ENCODE measurements at places on chromosomes 2 and 18. TPM values are rescaled to one million over a fixed set of nuclear protein-coding genes. Genes with fewer than 3 reads are reported as not detected.

The FAM124B gene
- polyA plus RNA-seq, result not detected

The TCF7L1 gene
- polyA plus RNA-seq, result 0.07 TPM

The GCG gene
- not detected for polyA plus RNA-seq

The NRP2 gene
- not detected for polyA plus RNA-seq

The LIPG gene
- not detected for polyA plus RNA-seq

The NOL4 gene
- polyA plus RNA-seq, result not detected

- H3K4me1 ChIP-seq, result peaks cover 8% of the 10 kb centered on the region
- H3K36me3 ChIP-seq, result no peaks in the 10 kb centered on the region
- no peak overlapping the region for H3K27ac ChIP-seq
- H3K4me3 ChIP-seq, result peak overlapping the region; percentile 18
These were observed 36.3 kb downstream of the TGOLN2 start for GRCh38 chr2:85291425-85292023.

DNA sequence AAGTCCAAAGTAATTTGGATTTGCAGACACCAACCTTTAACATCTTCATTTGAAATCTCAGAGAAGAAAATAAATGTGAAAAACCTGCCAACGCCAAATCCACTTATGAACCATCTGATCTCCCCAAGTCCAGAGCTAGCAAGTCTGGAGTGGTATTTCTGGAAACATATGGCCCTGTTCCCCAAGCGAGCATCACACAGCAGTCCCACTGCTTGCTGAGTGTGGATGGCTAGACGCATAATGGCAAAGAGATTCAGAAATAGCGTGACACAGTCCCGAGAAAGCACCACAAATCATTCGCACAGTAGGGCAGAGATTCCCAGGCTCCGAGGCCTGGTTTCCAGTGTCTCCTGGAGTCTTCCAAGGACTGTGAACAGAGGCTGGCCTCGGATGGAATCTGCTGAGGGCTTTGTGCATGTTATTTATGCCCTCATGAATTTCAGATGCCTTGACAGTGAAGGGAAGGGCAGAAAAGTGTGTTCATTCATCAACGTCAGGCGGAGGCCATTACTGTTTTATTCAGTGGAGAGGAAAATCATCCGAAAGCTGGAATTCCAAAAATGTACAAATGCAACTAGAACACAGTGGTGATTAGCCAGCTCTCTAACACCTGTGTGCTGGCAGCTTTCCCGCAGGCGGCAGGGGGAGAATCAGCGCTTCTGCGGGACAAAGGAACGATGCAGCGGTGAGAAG lies 417.0 kb downstream of the EIPR1 start:
- H3K4me3 ChIP-seq, result no peak overlapping the region
- no peaks in the 10 kb centered on the region for H3K4me1 ChIP-seq
- H3K36me3 ChIP-seq, result no peaks in the 10 kb centered on the region
- no peak for DNase-seq
- no peaks in the 10 kb centered on the region for H3K27me3 ChIP-seq

DNA sequence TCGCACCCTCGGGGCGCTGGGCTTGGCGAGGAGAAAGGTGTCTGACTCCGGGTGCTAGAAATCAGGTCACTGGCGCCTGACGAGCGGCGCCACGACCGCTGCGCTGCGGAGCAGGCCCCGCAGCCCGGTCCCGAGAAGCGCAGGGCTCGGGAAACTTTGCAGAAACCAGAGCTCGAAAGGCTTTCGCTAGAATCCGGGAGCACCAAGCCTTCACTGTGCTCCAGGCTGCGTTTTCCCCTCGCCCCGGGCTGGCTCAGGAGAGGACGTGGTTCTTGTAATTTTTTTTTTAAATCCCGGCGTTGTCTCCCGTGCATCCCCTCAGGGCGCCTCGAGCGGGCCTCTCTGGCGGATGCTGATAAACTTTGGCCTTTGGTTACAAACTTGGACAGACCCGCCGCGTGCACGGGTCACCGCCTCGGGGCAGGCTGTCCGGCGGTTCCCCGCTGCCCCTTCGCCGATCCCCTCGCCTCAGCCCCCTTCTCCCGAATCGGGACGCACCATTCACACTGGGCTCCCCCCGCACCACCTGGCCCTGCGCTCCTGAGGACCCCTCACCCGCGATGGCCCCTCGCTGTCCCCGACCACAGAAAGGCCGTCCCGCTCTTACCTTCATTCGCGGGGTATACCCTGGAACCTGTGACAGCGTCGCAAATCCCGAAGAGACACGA lies 419 bp downstream of the EPHA4 start:
- no peaks in the 10 kb centered on the region for H3K36me3 ChIP-seq
- H3K4me3 ChIP-seq, result peak overlapping the region; percentile 58
- peak overlapping the region; percentile 87 for H3K27ac ChIP-seq
- H3K27me3 ChIP-seq, result peaks cover 16% of the 10 kb centered on the region
- peaks cover 20% of the 10 kb centered on the region for H3K4me1 ChIP-seq

- no peak overlapping the region for H3K27ac ChIP-seq
- H3K36me3 ChIP-seq, result peaks cover 54% of the 10 kb centered on the region
- H3K4me3 ChIP-seq, result no peak overlapping the region
- DNase-seq, result no peak
- H3K4me1 ChIP-seq, result no peaks in the 10 kb centered on the region
These were observed 49.9 kb downstream of the KDM3A start for GRCh38 chr2:86491088-86491487.

GRCh38 chr2:173249661-173250641 lies 104.7 kb upstream of the CDCA7 start:
- no peaks in the 10 kb centered on the region for H3K4me1 ChIP-seq
- H3K4me3 ChIP-seq, result no peak overlapping the region

DNA sequence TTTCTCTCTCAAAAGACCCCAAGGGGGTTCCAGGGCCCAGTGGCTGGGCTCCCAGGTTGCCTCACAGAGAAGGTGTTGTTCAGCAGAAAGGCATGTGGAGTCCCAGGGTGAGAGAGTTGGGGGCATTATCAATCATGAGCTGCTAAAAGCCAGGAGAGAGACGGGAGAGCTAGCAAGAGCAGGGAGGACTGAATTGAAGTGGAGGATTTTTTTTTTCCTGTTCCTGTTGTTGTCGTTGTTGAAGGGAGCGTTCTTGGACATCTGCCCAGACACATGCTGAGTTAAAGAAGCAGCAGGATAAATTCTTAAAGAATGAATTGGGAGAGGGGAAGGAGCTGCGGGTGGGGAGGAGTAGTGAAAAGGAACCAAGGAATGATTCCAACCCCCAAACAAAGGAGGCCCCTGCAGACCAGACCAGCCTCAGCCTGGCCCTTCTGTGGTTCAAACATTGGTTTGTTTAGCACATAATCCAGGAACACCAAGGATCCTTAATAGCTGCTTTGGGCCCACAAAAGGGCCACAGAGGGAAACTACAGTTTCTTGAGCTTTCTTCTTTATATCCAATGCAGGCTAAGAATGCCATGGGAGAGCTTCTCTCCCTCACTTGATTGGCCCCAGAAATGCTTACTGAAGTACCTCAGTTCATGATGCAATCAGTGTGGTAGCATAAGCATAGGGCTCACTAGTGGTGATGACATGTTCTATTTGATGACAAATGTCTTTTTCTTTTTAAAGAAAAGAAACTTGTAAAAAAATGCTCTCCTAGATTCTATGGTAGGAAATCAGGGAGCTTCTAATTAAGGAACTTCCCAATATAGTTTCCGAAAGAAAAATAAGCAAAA lies 146.0 kb downstream of the SETBP1 start:
- no peak for DNase-seq
- no peak overlapping the region for H3K27ac ChIP-seq
- H3K4me3 ChIP-seq, result no peak overlapping the region
- no peaks in the 10 kb centered on the region for H3K27me3 ChIP-seq

DNA sequence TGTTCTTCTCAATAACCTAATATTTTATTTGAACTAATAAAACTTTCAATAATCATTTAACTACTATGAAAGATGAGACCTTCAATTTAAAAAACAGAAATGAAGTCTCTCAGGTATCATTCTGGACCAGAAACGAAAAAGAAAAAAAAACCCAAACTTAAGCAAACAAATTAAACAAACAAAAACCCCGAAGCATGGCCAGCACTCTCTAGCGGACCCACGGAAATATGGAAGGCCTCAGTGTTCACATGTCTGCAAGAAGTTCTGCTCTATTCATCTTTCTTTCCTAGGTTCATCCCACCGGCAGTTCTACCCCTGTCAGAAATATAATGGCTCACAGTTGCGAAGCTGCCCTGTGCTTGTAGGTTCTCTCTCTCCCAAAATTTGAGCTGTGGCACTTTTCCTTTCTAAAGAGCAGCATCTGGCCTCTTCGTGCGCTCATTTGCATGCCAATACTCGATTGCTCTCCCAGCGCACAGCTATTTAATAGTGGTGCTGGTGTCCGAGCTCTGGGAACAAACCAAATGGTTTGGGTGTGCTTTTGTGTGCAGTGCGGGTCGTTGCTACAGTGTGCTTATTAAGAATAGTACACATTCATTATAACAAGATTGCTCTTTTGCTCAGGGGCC lies 129.0 kb upstream of the ZEB2 start:
- no peaks in the 10 kb centered on the region for H3K4me1 ChIP-seq
- no peaks in the 10 kb centered on the region for H3K27me3 ChIP-seq
- no peak for DNase-seq
- no peak overlapping the region for H3K27ac ChIP-seq

DNA sequence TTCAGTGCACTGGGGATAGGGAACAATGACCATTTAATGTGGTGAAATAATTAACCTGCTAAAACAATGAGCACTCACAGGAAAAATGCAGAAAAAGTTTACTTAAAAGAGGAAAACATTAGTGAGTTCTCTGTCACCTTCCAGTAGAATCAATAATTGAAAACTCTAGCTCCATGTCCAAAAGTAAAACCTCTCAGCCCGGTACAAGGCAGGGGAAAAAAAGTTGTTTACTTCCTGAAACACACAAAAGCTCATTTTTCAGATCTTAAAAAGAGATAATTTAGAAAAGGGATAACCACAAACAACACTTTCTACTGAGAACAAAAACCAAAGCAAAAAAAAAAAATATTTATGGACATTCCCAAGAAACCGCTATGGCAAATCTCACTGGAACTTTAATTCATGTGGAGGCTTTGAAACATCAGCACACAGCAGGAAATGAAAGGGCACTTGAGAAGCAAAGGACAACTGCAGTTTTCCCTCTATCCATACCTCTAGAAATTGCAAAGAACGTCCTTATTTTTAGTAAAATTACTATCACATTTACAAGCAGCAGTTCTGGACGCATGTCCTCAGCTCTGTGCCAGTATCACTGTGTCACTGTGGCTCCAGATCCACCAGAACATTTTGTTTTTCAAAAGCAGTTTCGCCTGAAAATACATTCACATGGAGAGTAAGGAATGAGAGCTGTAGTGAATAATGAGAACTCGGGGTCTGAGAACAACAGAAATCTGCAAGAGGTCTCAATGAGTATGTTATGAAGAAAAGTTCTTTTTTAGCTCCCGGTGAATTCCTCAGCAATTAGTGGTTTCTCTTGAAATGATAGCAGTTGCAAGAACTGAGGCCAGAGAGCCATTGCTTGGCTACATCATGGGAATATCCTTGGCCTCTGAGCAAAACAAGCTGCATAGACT lies 44.7 kb upstream of the DNAH7 start:
- H3K36me3 ChIP-seq, result no peaks in the 10 kb centered on the region
- no peaks in the 10 kb centered on the region for H3K27me3 ChIP-seq
- H3K27ac ChIP-seq, result no peak overlapping the region

GRCh38 chr2:231929961-231930592 lies 3.9 kb upstream of the NPPC start:
- no peak overlapping the region for H3K4me3 ChIP-seq
- no peaks in the 10 kb centered on the region for H3K36me3 ChIP-seq
- H3K27ac ChIP-seq, result no peak overlapping the region
- no peak for DNase-seq
- peaks cover 8% of the 10 kb centered on the region for H3K4me1 ChIP-seq
- H3K27me3 ChIP-seq, result peaks cover 25% of the 10 kb centered on the region

- no peaks in the 10 kb centered on the region for H3K27me3 ChIP-seq
- H3K27ac ChIP-seq, result no peak overlapping the region
- H3K4me1 ChIP-seq, result no peaks in the 10 kb centered on the region
- no peak overlapping the region for H3K4me3 ChIP-seq
These were observed 39.5 kb upstream of the NPAS2 start for GRCh38 chr2:100780203-100781008.

DNA sequence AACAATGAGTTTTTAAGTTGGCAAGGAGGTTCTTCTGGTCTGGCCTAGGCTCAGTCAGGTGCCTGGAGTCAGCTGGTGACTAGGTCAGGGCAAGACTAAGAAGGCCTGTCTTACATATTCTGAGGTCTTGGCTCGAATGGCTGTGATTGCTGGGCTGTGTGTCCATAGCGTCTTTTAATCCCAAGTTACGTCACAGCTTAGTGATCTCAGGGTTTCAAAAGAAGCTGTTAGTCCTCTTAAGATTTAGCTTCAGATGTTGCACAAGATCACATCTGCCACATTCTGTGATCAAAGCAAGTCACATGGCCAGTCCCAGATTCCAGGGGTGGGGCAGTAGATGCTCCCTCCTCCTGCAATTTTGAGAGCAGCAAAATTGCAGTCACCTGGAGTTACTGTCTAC lies 61.3 kb downstream of the PKP4 start:
- H3K4me1 ChIP-seq, result no peaks in the 10 kb centered on the region
- H3K36me3 ChIP-seq, result no peaks in the 10 kb centered on the region
- H3K27ac ChIP-seq, result no peak overlapping the region
- no peak for DNase-seq

DNA sequence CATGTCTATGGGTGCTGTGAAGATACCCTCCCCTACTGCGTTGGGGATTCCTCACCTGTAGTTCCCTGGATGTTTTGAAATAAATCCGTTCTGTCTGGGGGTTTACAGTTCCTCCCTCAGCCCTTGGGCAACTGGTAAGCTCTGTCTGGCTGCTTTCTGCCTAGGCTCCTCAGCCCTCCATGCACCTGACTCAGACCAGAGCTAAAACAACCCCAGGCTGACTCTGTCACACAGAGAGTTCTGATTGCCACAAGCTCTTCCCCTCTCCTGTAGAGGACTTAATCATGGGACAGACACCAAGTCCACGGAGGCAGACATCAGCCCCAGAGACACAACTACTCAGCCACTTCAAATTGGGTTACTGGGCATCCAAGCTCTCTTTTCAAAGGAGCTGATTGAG lies 6.3 kb downstream of the VIT start:
- no peaks in the 10 kb centered on the region for H3K36me3 ChIP-seq
- no peak for DNase-seq
- H3K4me3 ChIP-seq, result no peak overlapping the region

GRCh38 chr2:187638840-187639239 lies 84.6 kb upstream of the TFPI start:
- H3K4me1 ChIP-seq, result no peaks in the 10 kb centered on the region
- no peak for DNase-seq
- no peaks in the 10 kb centered on the region for H3K36me3 ChIP-seq
- H3K27ac ChIP-seq, result no peak overlapping the region

All from CD8-positive, alpha-beta memory T cell (primary cell).